ENCODE measurements at places on chromosomes 12 and 14. TPM values are rescaled to one million over a fixed set of nuclear protein-coding genes. Genes with fewer than 3 reads are reported as not detected.

Gene CLEC4C
- total RNA-seq = not detected

Gene TMEM229B
- 51.3 TPM for total RNA-seq

Gene TAS2R20
- total RNA-seq = 2.8 TPM

Gene KRT72
- total RNA-seq = 136 TPM

Gene IFT43
- 20.8 TPM for total RNA-seq

Gene DHH
- 0.45 TPM for total RNA-seq

Gene PPM1H
- 0.40 TPM for total RNA-seq

Gene ZNF705A
- total RNA-seq = not detected

Gene KRT82
- not detected for total RNA-seq

Gene FOXN4
- not detected for total RNA-seq

Gene EDDM3A
- total RNA-seq = not detected

Gene FICD
- total RNA-seq = 6.6 TPM

Gene LBHD2
- total RNA-seq = not detected

Gene FRS2
- total RNA-seq = 25.6 TPM

Gene SCAF11
- 208 TPM for total RNA-seq

Gene DDX51
- 55.9 TPM for total RNA-seq

Gene NANOG
- total RNA-seq = not detected

Gene TUNAR
- not detected for total RNA-seq

Gene PPP1R1A
- not detected for total RNA-seq

Gene GARIN6
- total RNA-seq = not detected

All from natural killer cell (primary cell).